ENCODE measurements at places on chromosomes 11 and 22.

DNA sequence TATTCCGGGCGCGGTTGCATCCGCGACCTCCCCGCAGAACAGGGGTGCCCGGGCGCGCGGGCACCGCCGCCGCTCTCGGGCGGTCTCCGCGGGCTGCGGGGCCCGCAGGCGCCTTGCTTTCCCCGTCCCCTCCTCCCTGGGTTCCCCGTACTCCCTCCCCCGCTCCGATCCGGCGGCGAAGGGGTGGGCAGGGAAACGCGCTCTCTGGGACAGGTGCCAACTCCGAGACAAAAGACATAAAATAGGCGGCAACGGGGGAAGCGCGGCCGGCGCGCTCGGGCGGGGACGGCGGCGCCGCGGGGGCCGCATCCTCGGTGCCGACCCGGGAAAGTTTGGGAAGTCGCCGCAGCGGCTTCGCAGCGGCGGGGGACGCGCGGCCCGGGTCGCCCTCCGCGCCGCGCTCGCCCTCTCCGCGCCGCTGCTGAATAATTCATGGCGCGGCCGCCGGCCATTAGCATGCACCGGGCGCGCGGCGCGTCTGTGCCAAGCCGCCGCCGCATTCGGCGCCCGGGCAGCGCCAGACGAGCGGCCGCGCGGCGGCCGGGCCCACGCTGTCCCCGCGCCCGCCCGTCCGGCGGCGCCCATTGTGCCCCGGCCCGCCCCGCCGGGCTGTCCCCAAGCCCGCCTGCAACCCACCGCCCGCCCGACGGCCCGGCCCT is 78.7 kb upstream of the PPARA start:
- DNase-seq, result peak; percentile 95

GRCh38 chr22:36145881-36146280 is 14.7 kb downstream of the APOL3 start:
- DNase-seq, result no peak

DNA sequence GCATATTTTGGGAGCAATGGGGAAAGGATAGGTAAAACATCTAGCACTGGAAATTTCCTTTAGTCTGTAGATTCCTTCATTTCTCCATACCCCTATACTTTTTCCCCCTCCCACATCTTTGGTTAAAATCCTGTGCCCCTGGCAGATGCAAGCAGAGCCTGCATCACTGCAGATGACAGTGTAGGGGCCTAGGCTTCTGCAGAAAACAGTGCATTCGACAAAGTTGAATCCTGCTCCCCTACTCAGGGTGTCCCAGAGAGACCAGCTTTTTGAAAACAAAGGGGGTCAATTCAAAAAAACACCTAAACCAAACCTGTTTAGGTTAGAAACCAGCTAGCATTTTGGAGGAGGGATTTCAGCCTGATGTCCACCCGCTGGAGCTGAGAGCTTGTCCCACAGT is 43.8 kb upstream of the BLID start:
- DNase-seq, result no peak

- no peak for DNase-seq
Observed at GRCh38 chr22:28768701-28769393, 3.6 kb upstream of the CCDC117 start.

DNA sequence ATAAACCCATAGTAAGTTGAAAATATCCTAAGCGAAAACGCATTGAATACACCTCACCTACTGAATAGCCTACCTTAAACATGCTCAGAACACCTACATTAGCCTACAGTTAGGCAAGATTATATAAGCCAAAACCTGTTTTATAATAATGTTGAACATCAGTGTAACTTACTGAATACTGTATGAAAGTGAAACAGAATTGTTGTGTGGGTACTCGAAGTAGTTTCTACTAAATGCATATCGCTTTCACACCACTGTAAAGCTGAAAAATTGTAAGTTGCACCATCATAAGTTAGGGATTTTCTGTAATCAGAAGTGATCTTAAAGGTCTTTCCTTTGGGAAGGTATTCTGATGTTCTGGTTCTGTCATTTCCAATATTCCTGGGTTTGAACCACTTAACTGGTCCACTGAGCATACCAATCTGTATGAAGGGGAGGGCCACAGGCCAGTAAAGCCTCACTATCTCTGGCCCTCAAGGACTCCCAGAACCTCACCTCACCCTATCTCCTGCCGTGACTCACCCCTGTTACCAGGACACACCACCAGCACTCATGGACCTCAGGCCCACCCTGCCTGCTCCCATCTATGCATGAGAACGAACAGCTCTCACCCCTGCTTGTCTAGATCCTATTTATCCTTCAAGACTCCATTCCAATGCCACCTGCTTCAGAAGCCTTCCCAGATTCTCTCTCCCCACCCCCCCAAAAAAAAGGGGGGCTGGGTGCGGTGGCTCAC is 70.0 kb downstream of the NAT10 start:
- no peak for DNase-seq

GRCh38 chr11:35549787-35550186 is 24.4 kb upstream of the PAMR1 start:
- DNase-seq, result peak; percentile 56

DNA sequence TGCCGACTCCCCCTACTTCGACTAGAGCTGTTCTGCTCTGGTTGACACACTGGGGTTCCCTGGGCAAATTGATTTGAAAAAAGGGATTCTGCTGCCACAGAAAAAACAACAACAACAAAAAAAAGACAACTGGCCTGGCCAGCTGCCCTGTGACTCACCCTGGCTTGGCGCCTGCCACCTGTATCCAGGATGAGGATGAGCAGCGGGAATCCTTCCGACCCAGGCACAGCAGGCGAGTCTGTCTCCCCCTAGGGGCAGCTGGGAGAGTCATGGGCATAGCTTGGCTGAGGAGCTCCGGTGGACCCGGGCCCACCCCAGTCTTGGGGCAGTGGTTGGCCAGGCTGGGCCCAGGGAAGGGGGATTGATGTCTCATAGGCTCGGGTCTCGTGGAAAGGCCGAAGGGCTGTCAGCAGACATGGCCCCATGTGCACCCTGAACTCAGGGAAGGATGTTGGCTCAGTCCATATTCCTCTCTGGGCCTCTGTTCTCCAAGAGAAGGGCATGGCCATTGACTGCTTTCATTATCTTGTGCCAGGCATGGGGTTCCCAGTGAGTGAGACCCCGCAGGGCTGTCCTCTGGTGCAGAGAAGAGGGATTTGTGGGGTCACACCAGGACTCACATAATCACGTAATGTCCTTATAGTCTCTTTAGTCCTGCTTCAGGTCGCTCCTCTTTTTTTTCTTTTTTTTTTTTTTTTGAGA is 10.4 kb upstream of the SUN2 start:
- DNase-seq, result peak; percentile 55

GRCh38 chr11:22203281-22203680 is 10.4 kb downstream of the ANO5 start:
- no peak for DNase-seq

DNA sequence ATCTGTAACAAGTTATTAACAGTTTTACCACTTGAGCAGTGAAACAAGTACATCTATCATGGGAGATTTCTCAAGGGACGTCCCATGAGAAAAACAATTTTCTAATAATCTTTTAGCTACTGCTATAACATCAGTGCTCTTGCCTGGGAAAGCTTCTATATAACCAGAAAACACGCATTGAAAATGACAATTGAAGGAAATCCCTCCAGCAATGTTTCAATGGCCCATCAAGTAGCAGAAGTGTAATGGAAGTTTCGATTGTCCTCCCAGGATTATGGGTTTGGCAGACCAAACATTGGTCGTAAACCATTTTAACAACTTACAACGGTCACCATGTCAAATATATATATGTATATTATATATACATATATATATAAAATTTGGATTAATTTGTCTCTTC is 8.0 kb upstream of the PRR33 start:
- no peak for DNase-seq

GRCh38 chr11:16297332-16297731 is 59.0 kb downstream of the SOX6 start:
- no peak for DNase-seq

DNA sequence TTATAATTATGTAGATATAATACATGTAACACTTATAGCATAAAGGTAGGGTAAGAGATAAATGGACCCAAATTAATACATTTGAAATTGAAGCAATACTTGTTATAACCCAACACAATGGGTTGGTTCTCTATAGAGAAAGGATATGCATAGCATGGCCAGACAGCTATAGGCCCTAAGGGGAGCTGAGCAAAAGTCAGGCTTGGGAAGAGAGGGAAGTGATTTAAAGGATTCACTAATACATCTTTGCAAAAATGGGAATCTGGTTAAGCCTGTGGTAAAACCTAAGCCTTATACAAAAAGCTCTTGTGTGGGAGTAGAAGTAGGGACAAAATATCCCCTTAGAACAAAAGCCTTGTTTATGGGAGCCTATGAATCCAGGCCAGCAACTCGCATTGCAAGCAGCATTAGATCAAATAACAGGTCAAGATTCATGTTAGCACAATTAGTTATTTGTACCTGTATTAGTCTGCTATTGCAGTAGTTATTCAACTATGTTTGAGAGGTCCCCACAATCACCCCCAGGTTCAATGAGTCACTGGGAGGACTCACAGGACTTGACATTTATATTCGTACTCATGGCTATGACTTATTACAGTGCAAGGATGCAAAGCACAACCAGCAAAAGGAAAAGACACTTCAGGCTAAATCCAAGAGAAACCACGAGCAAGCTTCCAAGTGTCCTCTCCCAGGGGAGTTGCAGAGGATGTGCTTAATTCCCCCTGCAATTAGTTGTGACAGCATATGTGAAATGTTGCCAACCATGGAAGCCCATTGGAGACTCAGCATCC is 144.7 kb upstream of the LMO1 start:
- no peak for DNase-seq

GRCh38 chr11:123427405-123427804 is 2.7 kb upstream of the GRAMD1B start:
- no peak for DNase-seq

DNA sequence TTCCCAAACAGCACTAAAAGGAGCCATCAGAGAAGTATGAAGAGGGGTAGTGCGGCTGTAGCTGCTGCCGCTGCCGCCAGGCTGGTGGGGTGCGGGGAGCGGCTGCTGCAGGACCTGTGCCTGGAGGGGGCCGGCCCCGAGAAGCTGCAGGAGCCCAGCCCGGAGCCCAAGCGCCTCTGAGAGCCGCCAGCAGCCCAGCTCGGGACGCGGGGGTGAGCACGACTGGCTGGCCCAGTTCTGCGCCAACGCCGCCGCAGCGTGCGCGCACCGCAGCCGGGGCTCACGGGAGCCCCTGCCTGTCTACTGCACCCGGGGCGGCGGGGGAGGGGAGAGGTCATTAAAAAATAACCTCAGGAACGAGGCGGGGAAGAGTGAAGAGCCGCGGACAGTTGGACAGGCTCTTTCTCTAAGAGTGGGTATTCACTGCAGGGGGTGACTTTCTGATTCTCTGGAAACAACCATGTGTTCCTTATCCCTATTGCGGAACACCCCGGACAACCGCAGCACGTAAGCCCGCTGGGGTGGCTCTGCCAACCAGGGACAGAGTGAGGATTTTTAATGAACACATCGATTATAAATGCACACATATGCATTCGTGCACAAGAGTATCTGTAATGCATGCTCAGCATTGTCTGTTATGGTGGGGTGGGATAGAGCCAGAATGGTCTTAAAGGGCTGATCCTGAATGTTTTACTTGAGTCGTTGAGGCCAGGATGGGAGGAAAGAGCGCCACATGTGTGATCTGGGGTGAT is 453 bp downstream of the GAS2 start:
- DNase-seq, result peak; percentile 83

GRCh38 chr11:26823963-26824362 is 102.1 kb upstream of the SLC5A12 start:
- no peak for DNase-seq

All from femur (tissue), 1 donor.